ENCODE measurements at places on chromosomes 7 and 10.
A peak's percentile ranks its signal among the peaks of the same experiment; 100 is the strongest.

GRCh38 chr7:126079581-126079980, 1150.0 kb upstream of the POT1 start:
- DNase-seq, result no peak

DNA sequence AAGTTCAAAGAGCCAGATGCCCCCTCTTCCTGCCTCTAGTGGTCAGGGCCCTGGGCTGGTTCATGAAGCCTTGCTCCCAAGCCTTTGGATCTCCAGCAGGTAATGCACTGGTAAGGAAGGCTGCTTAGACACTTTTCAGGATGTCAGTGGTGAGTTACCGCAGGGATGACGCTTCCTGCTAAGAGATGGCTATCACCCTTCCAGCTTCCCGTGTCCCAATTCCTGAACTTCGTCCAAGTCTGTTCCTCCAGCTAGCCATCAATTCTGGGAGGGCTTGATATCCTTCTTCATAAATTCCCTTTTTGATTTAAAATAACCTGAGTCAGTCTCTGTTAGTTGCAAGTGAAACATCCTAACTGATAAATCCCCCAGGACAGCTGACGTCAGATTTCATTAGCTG, 221.2 kb downstream of the PLXNA4 start:
- DNase-seq, result no peak

- no peak for DNase-seq
These were observed 1.9 kb downstream of the ZKSCAN1 start for GRCh38 chr7:100017300-100017699.

- DNase-seq, result peak; percentile 89
These were observed 11.9 kb downstream of the HNRNPF start for GRCh38 chr10:43396928-43397624.

DNA sequence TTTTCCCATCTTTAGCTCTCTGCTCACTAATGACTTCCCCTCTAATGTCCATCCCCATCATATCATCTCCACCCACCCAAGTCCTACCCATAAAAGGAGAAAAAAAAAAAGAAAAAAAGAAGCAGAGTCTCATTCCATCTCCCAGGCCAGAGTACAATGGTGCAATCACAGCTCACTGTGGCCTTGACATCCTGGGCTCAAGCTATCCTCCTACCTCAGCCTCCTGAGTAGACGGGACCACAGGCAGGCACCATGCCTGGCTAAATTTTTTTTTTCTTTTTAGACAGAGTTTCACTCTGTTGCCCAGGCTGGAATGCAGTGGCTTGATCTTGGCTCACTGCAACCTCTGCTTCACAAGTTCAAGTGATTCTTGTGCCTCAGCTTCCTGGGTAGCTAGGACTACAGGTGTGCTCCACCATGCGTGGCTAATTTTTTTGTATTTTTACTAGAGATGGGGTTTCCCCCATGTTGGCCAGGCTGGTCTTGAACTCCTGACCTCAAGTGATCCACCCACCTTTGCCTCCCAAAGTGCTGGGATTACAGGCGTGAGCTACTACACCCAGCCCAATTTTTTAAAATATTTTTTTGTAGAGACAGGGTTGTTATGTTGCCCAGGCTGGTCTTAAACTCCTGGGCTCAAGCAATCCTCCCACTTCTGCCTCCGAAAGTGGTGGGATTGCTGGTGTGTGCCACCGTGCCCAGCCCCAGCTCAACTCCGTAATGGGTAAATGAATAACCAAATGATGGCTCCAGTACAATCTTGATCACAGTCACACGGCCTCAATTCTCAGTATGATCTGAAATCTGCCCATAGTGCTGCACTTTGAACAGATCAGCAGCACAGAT, 24.6 kb upstream of the SGMS1 start:
- DNase-seq, result no peak

GRCh38 chr7:47817917-47818316, 130.3 kb downstream of the PKD1L1 start:
- DNase-seq, result no peak

DNA sequence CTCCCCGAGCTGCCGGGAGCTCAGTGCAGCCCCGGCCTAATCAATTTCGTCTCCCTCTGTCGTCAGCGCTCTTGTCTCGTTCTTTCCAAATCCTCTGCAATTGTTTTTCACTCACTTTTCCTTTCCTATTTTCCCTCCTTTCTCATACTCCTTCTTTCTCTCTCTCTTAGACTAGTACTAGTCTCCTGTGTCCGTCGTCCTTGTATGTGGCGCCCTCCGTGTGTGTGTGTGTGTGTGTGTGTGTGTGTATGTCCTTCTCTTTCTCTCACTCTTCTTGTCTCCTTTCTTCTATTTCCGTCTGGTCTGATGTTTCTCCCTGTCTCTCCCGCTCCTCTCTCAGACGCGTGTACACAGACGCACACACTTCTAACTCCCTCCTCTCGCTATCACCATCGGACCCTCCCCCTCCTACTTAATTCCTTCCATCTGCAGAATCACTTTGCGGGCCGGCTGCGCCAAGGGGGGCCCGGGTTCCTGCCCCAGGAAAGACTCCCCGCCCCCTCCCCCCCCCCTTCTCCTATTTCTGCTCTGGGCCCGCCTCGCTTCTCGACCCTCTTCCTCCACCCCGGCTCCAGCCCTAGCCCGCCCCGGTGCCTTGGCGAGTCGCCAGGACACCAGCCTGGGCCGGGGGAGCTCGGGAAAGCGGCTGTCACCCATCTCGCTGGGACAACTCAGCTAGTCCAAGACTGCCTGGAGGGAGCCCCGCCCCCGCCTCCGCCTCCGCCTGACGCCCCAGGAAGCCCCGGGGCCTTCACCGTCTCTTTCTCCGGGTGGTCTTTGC, 743 bp upstream of the ZCCHC24 start:
- no peak for DNase-seq

GRCh38 chr7:151461096-151461941, 21.4 kb upstream of the CRYGN start:
- no peak for DNase-seq

DNA sequence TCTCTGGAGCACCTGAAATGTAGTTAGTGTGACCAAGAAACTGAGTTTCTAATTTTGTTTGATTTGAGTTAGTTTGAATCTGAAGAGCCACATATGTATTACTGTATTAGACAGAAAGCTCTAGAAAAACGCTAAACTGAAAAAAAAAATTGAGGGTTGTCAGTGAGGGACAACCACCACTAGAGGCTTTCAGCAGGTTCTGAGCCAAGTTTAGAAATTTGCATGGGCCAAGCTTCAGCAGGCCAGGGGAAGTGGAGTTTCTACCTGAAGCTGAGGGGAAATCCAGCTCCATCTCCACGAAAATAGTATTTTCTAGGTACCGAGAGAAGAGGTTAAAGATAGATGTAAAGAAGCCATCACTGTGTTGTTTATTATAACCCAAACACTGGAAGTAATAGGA, 77.9 kb upstream of the PLXNA4 start:
- DNase-seq, result peak; percentile 17

DNA sequence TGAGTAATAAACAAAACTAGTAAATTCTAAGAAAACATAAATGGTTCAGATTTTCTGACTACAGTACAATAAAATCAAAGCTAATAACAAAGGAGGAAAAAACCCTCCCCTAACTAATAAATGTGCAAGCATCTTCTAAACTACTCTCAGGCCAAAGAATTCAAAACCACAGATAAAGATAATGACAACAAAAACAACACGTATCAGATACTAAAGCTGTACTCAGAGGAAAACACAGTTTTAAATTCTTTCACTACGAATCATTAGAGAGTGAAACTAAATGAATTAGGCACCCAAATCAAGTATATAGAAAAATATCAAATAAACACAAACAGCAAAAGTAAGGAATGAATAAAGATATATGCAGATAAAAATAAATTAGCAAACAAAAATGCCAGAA, 200.9 kb downstream of the TEX36 start:
- DNase-seq, result no peak

GRCh38 chr7:140734096-140734495, 37.6 kb downstream of the NDUFB2 start:
- no peak for DNase-seq

GRCh38 chr10:53846809-53847208, 954.2 kb downstream of the PCDH15 start:
- no peak for DNase-seq

DNA sequence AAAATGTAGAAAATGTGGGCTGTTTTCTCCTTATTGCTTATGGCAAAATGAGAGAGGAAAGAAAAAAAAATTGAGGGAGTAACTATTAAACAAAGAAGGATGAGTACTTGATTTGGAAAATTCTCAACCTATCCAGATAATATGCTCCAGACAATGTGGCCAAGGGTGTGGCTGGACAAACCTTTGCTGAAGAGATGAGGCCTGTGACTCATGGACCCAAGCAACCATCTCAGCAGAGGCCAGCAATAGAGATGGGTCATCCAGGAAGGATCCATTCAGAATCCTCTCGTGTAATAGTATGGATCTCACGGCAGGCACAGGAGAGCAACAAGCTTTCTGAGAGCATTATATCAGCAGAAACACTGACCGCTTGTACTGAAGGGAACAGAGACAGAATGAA, 120.3 kb upstream of the CELF2 start:
- no peak for DNase-seq

DNA sequence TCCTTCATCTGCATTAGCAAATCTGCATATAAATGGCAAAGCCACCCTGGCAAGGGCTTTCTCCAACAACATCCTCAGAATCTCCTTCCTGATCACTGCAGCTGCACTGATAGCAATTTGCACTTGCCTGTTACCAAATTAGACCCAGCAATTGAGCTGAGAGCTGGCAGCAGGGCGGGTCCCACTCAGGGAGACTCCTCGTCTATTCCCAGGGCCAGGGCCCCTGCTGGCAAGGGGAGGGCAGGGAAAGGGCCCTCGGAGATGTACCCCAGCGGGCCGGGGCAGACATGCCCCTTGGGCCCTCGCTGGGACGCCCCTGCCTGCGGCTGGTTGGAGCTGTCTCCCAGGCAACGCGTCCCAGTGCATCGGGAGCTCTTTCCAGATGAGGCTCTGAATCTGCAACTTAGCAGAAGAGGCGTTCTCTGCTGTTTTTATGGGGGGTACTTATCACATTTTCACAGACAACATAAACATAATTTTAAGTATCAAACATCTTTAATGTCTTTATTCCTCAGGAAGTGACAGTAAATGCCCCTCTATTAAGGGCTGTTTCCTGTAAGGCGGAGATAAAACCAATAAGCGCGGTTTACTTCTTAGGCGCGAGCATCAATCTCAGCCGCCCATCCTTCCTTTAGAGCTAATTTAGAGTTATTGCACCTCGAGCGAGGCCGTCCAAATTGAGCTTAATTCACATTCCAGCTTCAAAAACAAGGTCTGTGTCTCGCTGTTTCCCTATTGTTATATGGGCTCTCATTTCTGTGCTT, 249.0 kb upstream of the PPP2R2D start:
- DNase-seq, result no peak

- no peak for DNase-seq
These were observed 26.8 kb upstream of the VKORC1L1 start for GRCh38 chr7:65846008-65846570.

DNA sequence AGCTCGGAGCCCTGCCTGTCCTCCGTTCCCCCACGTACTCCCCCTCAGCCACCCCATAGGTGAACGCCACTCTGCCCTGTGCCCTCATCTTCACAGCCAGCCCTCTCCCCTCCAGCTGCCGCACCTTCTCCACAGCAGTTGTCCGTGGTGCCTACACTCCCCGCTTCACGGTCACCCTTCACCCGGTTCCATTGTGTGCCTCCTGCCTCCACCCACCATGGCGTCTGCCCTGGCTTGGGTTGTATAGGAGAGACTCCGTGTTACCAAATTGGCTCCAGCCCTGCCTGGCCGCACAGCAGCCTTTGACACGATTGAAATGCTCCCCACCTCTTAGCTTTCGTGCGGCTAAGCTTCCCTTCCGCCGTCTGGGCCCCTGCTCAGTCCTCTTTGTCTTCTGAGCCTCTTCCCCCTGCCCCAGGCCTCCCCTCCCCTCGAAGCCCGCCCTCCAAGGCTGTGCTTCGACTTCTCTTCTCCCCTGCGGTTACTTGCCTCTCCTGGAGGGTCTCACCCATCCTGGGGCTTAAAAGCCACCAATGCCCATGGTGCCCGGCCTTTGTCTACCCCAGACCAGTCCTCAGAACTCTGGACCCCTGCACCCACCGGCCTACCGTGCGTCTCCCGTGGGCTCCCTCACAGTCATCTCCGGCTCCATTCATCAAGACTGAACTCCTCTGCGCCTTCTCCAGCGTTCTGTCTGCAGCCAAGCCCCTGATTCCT, 18.5 kb upstream of the NODAL start:
- DNase-seq, result no peak

- no peak for DNase-seq
These were observed 71.3 kb downstream of the LANCL2 start for GRCh38 chr7:55436457-55436856.

- peak; percentile 50 for DNase-seq
These were observed 16.8 kb upstream of the ZNF467 start for GRCh38 chr7:149790146-149790548.

- DNase-seq, result no peak
These were observed 329.6 kb downstream of the XPNPEP1 start for GRCh38 chr10:109593682-109594081.

DNA sequence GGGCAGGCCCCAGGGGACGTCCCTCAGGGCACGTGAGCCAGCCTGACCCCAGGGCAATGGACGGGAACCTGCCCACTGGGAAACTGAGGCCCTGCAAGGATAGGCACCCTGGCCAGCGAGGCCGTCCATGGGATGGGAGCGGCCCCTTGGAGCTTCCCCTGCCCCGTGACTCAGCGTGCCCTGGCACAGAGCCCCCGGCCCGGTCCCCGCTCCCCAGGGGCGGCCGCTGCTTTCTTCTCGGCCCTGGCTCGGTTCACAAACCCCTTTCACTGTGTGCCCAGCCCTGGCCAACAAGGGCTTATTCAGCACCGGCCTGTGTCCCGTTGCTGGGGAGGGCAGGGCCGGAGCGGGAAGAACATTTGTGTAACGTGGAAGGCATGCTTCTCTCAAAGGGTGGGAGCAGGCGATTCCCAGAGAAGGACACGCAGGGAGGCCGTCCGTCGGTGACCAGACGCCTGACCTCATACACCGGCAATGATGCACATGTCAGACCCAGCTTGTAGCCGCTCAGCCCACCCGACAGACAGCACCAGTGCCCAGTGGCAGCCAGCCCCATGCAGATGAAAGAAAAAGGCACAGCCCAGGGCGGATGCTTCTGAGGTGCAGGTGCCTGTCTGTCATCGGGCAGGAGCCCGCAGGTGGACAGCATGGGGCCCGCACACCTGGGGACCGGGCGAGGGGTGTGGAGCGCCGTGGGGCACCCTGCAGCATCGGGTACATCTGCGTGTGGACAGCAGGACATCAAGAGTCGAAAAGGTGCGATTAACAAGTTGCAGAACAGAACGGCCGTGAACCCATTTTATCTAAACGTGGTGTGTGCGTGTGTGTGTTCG, 94.5 kb downstream of the PDGFA start:
- no peak for DNase-seq

DNA sequence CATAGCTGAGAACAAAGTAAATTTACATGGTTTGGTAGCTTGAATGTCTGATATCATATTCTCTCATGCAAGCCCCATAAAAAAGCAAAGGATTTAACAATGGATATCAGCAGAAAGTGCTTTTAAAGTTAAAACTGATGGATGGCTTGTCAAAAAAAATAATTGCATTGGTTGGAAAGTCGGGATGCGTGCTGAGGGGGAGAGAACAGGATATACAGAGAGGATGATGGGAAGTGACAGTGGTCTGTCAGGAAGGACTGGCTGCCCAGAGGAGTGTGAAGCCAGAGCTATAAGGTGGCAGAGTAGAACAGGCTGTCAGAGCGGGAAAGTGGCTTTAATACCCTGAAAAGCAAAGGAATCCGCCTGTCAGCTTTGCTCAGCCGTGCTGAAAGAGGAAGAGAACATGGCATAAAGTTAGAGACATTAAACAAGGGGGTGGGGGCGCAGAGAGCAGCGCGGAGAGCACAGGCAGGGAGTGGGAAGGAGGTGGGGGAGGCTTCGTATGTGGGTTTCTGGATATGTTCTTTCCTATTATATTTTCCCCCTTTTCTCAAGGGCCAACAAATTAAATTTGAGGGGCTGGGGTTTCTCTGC, 493.0 kb downstream of the LRMDA start:
- DNase-seq, result no peak

Measured in stimulated activated CD4-positive, alpha-beta T cell treated with anti-CD3 and anti-CD28 coated beads, Interleukin-1b, Interleukin-23, amount 100 ng/mL, for 48 hours (primary cell).